Activated CD8-positive, alpha-beta memory T cell treated with anti-CD3 and anti-CD28 coated beads, Interleukin-2, amount 10 ng/mL, durations not matched to agents 7 days and 5 days (primary cell): ENCODE measurements at places on chromosomes 6 and 20. TPM values are rescaled to one million over a fixed set of nuclear protein-coding genes. Genes with fewer than 3 reads are reported as not detected.

Gene C20orf202
- total RNA-seq: not detected

Gene NFATC2
- total RNA-seq: 59.0 TPM

Gene HCK
- total RNA-seq: not detected

Gene UBD
- total RNA-seq: 1.6 TPM

DNA sequence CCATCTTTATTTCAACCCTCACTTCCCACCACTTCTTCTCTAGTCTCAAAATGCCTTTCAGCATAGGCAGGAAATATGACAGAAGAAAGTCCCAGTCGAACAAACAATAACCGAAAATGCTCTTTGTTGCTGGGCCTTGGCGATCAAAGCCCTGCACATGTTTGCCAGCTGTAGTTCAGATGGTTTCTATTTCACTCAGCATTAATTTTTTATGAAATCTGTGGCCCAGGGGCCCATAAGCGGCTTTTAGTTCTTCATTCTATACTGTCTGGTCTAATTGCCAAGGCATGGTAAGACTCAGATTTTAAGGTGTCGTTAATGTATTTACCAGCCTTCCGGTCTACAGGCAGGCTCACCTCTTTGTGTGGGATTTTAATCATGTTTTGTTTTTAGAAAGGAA is 10.9 kb upstream of the F13A1 start:
- peaks cover 17% of the 10 kb centered on the region for H3K27me3 ChIP-seq
- no peaks in the 10 kb centered on the region for H3K4me1 ChIP-seq
- no peaks in the 10 kb centered on the region for H3K36me3 ChIP-seq
- H3K27ac ChIP-seq: no peak overlapping the region

Gene LHFPL5
- not detected for total RNA-seq

GRCh38 chr20:37494796-37495195 is 26.3 kb upstream of the NNAT start:
- no peak overlapping the region for H3K4me3 ChIP-seq
- no peaks in the 10 kb centered on the region for H3K27me3 ChIP-seq
- no peaks in the 10 kb centered on the region for H3K36me3 ChIP-seq
- H3K27ac ChIP-seq: no peak overlapping the region
- peaks cover 5% of the 10 kb centered on the region for H3K4me1 ChIP-seq
